ENCODE measurements at places on chromosomes 6 and 20. TPM values are rescaled to one million over a fixed set of nuclear protein-coding genes. Genes with fewer than 3 reads are reported as not detected.

SALL4 gene
- polyA plus RNA-seq, result not detected

SPACA1 gene
- not detected for polyA plus RNA-seq

- DNase-seq, result no peak
Measured at GRCh38 chr6:41707565-41708200, 27.7 kb downstream of the TFEB start.

DNA sequence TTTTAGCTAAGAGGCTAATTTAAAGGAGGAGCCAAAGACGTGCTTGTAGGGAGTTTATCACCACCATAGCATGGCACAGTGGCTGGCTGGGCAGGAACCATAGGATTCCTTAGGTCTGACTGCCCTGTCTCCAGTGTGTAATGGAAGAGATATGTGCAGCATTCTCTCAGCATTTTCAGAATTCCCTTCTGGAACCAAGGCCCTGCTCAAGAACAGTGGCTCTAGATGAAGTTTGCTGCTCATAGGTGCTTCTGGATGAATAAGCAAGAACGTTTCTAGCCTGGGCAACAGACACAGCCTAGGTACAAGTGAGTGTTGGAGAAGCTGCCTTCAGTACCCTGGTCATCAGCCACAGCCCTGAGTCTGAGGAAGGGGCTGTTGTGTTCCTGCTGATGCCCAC is 69.1 kb downstream of the LCA5 start:
- no peak for DNase-seq

RIPOR2 gene
- 427 TPM for polyA plus RNA-seq

- DNase-seq, result no peak
Measured at GRCh38 chr20:5945963-5946362, 4.4 kb downstream of the TRMT6 start.

GRCh38 chr6:161353208-161353613 is 79.3 kb upstream of the AGPAT4 start:
- DNase-seq, result no peak

DNA sequence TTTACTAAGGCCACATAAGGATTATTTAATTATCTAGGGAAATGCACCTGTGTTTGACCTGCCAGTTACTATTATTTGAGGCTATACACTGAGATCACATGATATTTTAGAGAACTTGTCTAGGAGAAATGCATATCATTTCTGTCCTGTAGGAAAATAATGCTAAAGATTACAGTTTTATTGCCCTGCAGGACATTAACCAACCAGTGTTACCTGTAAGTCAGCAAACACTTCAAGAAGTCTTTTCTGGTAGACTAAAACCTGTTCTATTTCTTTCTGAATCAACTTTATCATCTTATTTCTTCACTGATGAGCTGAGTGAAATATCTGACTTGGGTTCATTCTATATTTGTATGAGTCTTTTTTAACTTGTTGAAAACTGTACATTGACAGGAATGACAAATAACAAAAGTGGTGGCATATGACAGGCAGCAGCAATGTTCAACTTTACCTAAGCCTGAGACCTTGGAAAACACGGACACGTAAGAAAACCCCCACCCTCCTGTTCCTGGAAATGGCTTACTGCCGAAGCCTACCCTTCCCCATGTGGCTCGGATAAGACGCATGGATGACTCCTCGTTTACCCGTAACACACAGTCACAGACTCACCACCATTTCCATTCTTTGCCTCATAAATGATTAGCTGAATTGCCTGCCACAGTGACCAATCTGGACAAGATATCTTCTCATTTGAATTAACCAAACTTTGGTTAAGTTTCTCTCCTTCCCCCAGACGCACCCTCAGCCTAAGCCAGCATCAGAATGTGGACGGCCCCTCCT is 118.0 kb upstream of the CD93 start:
- DNase-seq, result no peak

- DNase-seq, result no peak
Measured at GRCh38 chr6:87483929-87484328, 11.2 kb downstream of the SLC35A1 start.

CGA gene
- not detected for polyA plus RNA-seq

UBE2C gene
- polyA plus RNA-seq, result not detected

GRCh38 chr6:43492673-43493072 is 15.3 kb downstream of the TJAP1 start:
- DNase-seq, result no peak

- no peak for DNase-seq
Measured at GRCh38 chr6:121645100-121645745, 209.8 kb downstream of the GJA1 start.

UQCC2 gene
- polyA plus RNA-seq, result 46.7 TPM

GRCh38 chr6:159400826-159401225 is 231.6 kb downstream of the FNDC1 start:
- DNase-seq, result no peak

RNF182 gene
- not detected for polyA plus RNA-seq

CRISP2 gene
- polyA plus RNA-seq, result not detected

DNA sequence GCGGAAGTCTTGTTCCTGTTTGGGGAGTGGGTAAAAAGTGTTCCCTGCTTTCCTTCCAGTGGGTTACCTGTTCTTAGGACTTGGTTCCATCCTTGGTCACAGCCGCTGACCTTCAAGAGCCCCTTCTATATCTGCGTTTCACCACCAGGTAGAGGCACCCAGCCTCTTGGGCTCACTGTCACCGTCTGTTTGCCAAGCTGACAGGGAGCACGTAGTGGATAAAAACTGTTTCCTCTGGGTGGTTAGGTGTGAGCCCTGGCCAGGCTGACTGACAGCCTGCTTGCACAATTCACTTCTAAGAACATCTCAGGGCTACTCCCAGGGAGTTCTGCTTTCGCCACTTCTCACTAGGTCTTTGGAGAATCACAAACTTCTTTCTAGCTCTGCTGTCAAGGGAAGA is 1.8 kb upstream of the JPH2 start:
- DNase-seq, result no peak

GRCh38 chr20:23155141-23155590 is 69.0 kb upstream of the CD93 start:
- no peak for DNase-seq

GRCh38 chr6:29974901-29975560 is 32.7 kb downstream of the HLA-A start:
- no peak for DNase-seq

- DNase-seq, result no peak
Measured at GRCh38 chr20:44973053-44973452, 6.7 kb downstream of the STK4 start.

GRCh38 chr6:146335336-146335735 is 208.3 kb upstream of the RAB32 start:
- DNase-seq, result no peak

MUCL3 gene
- not detected for polyA plus RNA-seq

GRCh38 chr6:130303431-130303830 is 62.4 kb upstream of the TMEM200A start:
- DNase-seq, result no peak

- DNase-seq, result no peak
Measured at GRCh38 chr6:25492951-25493350, 159.1 kb upstream of the SCGN start.

DNA sequence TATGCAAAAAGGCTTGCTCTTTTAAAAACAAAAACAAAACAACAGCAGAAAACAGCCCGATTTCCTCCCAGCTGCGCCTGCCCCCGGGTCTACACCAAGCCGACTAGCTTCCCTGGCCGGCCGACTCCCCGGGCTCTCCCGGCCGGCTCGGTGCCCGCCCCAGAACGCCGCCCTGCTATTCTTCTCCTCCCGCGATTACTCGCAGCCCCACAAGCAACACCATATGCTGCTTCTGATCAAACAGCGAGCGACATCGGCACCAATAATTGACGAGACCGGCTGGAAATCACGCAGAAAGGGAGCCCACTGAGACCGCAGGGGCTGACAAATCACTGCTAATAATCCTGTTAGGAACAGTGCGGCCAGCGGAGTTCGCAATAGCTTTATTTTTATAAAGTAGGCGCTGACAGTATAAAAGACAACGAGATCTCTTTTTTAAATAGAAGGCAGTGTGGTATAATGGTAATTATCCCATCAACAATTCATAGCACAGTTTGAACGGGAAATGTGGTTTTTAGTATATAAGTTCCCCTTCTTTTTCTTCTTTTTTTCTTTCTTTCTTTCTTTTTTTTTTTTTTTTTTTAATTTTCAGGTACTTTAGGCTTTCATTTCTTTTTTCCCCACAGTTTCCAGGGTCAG is 3.3 kb downstream of the SIM1 start:
- no peak for DNase-seq

DNA sequence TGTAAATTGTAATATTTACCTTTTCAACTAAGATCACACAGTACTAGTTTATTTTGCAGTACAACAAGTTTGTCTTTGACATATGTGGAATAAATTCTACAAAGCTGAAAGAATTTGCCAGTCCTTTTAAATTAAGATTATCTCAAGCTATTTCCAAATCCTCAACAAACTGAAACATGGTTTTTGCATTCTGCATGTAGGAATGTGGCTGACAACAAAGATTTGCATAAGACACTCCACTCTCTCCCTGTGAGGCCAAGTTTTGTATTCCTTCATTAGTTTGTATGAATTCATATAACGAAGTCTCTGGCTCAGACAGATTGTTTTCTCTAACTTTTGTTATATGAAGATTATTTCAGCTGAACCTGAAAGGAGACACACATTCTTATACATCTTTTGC is 124.1 kb upstream of the THEMIS start:
- no peak for DNase-seq

Data from CD8-positive, alpha-beta memory T cell (primary cell).